ENCODE measurements at places on chromosomes 5 and 9.
A peak's percentile ranks its signal among the peaks of the same experiment; 100 is the strongest.

DNA sequence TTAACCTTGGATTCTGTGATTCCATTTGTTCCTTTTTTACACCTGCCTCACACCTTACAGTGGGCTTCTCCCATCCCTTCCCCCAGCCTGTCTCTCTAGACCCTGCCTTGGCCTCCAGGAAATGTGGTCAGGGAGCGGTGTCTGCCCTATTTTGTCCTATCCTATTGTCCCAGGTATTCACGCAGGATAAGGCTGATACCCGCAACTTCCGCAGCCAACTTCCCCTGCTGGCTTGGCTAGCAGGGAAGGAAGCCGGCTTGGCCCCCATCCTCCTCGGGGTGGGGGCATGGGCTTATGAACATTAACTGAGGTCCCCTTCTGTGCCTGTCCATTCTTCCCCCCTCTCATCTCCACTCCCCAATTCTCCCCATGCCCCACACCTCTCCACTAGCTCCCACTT lies 3.5 kb downstream of the CSF1R start:
- DNase-seq = no peak

DNA sequence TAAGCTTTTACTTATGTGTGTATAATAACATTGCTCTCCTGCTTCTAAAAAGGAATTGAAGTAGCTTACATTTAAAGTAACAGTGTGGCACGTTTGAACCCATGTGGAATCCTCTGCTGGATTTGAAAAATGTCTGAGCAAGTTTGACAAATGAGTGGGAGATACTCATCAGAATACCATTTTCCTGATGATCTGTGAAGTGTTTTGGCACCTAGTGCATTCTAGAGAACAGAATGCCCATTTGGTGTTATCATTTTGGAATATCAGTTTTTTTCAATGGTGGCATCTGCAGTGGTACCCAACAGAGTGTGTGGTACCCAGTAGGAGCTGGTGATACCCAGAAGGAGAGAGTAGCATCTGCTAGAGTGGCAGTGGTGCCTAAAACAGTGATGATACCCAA lies 471.1 kb downstream of the PLK2 start:
- no peak for DNase-seq

- no peak for DNase-seq
These were observed 90.3 kb upstream of the LARP1 start for GRCh38 chr5:154664869-154665268.

DNA sequence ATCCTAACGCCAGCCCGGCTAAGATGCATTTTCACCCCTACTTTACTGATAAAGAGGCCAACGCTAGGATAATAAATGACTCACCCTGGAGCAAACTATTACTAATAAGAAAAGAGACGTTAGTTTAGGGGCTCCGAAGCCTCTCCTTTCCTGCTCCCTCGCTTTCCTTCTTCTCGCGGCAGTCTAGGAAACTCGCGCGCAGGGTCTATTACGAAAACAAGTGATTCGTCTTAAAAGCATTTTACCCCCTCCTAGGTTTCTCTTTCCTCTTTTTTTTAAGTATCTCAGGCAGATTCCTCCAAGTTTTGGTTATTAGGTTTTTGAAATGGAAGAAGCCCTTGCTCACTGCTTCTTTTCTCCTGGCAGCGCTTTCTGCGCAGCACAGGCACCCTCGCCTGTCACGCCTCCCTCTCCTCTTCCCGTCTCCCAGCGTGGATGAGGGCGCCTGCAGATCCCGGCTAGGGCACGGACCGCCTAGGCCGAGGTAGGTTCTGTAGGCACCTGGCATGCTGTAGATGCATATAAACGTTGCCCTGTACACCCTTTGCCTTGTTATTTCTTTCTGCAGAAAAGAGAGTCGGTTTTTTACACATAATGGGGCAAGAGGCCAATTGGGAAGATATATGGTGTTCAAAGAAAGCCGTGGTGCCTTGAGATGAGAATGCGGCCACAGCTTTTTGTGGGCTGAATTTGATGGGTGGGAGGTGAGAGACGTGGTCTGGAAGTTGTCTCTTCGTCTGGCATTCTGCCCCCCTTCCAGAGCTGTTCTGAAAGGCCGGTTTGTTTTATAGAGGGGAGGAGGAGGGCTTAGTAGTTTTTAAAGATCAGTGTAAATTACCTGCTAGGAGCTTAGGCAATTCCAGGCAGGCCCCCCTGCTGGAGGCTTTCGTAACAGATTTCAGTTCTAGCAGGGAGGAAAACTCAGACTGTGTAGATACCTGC lies 983 bp downstream of the GCNT1 start:
- DNase-seq = peak; percentile 28

- DNase-seq = no peak
These were observed 322.3 kb upstream of the EDIL3 start for GRCh38 chr5:84706678-84707641.

DNA sequence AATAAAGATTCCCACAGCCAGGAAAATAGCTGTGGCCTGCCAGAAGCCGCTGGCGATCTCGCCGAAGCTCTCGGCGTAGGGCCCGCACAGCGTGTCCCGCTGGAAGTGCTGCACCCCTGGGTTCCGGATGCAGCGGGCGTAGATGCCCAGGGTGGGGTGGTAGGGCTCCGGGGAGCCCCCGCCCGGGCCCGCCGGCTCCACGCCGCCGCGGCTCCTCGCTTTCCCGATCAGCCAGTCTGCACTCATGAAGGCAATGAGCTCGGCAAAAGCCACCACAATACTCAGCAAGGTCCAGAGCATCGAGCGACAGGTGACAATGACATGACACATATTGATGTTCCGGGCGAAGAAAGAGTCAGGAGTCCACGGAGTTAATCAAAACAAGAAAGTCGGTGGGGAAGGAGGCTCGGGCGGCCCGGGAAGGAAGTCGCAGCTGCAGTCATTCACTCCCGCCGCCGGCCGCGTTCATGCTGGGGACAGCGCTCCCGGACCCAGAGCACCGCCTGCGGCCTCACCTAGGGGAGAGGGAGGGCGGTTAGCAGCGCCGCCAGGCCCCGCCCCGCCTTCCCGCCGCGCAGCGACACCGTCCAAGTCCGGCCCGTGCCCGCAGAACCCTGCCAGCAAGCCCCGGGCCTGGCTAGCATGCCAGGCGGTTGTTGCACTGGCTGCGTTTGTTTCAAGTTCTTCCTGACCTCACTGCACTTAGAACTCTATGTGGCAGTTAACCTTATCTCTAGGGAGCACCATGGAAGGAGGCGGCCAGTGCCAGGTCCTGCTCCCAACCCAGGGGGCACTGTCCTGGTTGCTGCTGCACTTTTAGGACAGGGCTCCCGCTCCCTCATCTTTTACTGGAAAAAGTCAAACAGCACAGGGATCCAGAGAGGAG lies 138.4 kb downstream of the LHFPL2 start:
- peak; percentile 79 for DNase-seq

GRCh38 chr9:135241381-135242048 lies 154.0 kb downstream of the OLFM1 start:
- DNase-seq = no peak

DNA sequence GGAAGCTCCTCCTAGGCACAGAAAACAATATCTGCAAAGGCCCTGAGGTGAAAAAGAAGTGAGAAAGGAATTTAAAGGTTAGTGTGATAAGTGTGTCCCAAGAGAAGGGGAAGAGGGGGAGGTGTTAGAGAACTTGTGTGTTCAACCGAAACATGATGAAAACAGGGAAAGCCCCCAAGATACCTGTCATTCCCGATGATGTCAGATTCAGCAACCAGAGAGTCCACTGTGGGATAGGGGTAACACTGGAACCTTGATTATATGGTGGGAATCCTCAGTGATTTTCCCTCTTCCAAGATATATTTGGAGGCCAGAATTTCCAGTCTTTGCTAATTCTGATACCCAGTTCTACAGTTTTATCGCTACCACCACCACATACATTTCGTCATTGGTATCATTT lies 15.5 kb upstream of the BNC2 start:
- DNase-seq = no peak

DNA sequence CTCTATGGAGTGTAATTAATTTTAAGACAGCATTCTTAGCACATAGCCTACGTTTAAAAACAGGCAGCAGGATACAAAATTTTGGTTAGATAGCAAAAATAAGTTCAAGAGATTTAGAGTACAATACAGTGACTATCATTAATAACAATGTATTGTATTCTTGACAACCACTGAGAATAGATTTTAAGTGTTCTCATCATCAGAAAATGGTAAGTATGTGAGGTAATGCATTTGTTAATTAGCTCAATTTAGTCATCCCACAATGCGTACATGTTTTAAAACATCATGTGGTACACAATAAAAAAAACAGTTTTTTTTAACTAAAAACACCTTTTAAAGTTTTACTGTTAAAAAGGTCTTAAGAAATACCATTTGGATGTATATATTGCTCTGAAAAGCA lies 94.2 kb downstream of the MUSK start:
- no peak for DNase-seq

- DNase-seq = no peak
These were observed 108.2 kb downstream of the SYK start for GRCh38 chr9:90909747-90910283.

- DNase-seq = no peak
These were observed 9.1 kb upstream of the TRIO start for GRCh38 chr5:14134083-14134482.

- no peak for DNase-seq
These were observed 339.2 kb downstream of the GLIS3 start for GRCh38 chr9:3960661-3961144.

DNA sequence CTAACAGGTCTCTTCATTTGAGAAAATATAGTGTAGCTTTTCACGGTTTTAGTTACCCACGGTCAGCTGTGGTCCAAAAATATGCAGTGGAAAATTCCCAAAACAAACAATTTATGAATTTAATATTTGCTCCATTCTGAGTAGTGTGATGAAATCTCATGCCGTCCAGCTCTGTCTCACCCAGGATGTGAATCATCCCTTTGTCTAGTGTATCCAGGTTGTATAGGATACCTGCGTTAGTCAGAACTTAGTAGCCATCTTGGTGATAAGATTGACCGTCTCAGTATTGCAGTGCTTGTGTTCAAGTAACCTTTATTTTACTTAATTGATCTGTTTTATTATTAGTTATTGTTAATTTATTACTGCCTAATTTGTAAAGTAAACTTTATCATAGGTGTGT lies 41.1 kb downstream of the NDUFS4 start:
- DNase-seq = no peak

DNA sequence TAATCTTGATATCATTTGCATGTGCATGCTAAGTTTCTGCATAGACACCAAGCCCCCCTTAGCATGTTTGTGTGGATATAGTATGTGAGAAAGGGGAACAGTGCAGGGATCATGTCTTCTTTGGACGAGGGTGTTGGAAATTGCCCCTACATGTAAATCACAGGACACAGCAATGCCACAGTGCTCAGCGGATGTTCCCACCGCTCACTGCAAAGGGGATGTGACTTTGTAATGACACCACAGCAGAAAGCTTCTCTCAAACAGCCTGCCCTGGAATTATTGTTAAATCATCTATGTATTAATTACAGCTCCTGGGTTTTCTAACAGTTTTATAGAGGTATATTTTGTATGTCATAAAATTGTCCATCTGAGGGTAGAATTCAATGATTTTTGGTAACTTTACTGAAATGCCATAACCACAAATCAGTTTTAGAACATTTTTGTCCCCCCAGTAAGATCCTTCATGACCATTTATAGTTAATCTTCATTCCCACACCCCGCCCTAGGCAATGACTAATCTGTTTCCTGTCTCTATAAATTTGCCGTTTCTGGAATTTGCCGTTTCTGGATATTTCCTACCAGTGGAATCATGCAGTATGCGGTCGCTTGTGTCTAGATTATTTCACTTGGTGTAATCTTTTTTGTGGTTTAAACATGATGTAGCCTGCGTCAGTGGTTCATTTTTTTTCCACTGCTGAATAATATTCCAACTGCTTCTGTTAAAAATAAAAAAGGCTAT lies 648.5 kb upstream of the WWC1 start:
- no peak for DNase-seq

DNA sequence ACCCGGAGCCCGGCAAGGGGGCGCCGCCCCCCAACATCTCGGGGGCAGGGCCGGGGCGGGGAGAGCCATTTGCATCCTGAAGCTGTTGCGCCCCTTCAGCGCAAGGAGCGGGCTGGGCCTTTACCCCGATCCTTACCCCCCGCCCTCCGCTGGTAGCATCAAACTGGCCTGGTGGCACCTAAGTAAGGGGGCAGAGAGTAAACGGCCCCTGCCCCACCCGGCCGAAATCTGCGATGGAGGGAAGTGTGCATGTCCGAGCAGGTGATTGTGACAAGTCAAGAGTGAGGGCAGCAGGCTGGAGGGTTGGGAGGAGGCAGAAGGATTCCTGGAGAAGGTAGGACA lies 101.2 kb downstream of the ESM1 start:
- DNase-seq = no peak

- no peak for DNase-seq
These were observed 978 bp upstream of the UBE2B start for GRCh38 chr5:134370311-134370870.

GRCh38 chr5:9919306-9920030 lies 289.3 kb upstream of the TAS2R1 start:
- no peak for DNase-seq

DNA sequence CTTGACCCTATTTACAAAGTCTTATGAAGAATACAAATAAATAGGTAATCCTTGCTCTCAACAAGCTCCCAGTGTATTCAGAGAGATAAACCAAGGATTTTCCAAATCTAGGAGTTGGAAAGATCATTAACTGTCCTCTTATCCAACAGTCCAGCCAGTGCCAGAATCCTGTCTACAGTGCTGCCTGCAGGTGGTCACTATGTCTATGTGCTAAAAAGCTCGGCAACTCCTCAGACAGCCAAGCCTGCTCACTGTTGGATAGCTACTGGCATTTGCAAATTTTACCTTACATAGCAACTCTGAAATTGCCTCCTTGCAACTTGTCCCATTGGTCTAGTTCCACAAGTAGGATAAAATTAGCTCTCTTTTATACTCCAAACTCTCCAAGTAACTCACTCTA lies 187.4 kb downstream of the DCP2 start:
- DNase-seq = no peak

- DNase-seq = no peak
These were observed 179.5 kb downstream of the MARCHF11 start for GRCh38 chr5:16000056-16000455.

DNA sequence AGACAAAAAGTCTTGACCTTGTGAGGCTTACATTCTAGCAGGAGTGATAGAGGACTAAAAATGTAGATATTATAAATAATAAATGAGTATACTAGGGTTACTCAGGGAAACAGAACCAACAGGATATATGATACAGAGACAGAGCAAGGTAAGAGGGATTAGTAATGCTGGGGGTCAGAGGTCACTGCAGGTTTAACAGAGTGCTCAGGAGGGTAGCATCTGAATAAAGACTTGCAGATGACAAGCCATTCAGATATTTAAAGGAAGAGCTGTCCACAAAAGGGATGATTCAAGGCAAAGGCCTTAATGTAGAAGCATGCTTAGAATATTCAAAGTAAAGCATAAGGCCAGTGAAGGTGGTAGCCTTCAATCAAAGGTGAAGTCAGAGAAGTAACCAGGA lies 65.6 kb upstream of the SEMA6A start:
- no peak for DNase-seq

GRCh38 chr5:1345876-1346626 lies 1.2 kb upstream of the CLPTM1L start:
- DNase-seq = no peak

- DNase-seq = peak; percentile 28
These were observed 228.9 kb downstream of the SH3GL2 start for GRCh38 chr9:17807613-17808282.

- DNase-seq = no peak
These were observed 192.1 kb downstream of the ERCC6L2 start for GRCh38 chr9:96067600-96067999.
